CD4-positive, alpha-beta T cell treated with Interleukin-15 for 4 hours (primary cell): ENCODE measurements at places on chromosomes 7 and 10.

DNA sequence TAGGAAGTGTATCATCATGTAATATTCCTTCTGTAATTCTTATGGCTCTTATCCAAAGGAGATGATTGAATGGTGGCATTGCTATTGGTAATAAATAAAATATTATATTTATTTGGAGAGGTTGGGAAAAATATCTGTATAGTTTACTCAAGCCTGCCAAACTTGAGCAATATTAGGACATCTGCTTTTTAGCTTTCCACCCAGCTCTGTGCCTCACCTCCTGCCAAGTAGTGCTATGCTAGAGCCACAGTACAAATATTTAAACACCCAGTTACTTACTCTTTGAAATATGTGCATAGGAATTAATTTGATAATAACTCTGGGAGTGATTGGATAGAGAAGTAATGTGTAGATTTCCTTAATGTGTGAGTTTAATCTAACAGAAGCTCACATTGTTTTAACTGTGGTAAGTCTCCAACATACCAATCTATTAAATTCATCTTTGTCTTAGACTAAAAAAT, 129.2 kb downstream of the BBS9 start:
- DNase-seq = no peak

- DNase-seq = no peak
Observed at GRCh38 chr7:19381321-19381720, 236.1 kb upstream of the FERD3L start.

DNA sequence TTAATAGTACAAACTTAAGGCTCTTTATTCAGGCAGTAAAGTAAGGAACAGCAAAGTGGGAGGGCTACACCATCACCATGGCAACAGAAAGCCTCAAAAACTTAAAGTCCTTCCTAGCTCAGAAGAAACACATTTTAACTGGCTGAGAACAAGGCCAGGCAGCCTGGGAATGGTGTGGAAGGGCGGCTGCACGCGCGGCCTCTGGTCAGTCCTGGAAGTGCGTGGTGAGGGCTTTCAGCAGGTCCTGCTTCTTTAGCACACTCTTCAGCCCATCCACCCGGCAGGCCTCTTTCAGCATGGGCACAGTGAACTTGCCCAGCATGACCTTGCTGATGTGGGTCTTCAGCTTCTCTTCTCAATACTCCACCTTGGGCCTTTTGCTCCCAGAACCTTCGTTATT, 133.0 kb downstream of the CYP26A1 start:
- no peak for DNase-seq

- no peak for DNase-seq
Observed at GRCh38 chr10:8919280-8919679, 864.8 kb downstream of the GATA3 start.

DNA sequence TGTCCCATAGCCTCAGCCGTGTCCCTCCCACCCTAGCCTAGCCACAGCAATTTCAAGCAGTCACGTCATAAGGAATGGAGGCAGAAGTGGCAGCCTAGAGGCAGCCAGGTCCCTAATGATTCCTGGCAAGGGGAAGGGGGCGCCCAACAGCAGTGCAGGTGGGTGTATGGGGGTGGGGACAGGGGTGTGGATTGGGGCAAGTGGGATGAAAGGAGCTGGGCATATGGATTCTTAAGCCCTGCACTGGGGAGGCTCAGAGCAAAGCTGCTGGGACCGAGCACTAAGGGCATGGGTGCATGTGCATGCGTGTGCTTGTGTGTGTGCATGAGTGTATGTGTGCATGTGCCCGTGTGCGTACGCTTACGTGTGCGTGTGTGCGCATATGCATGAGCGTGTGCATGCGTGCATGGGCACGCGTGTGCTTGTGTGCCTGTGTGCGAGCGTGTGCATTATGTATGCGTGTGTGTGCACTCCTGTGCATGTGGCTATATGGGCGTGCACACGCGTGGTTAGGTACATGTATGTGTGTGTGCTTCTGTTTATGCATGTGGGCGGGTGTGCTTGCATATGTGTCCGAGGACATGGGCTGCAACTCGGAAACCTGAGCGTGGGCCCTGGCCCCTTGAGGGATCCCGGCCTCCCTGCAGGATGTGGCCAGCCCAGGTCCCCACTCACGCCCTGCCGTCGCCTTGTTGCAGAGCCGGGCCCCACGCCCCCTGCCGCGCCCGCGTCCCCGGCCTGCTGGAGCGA, 34.1 kb downstream of the SH2B2 start:
- no peak for DNase-seq

DNA sequence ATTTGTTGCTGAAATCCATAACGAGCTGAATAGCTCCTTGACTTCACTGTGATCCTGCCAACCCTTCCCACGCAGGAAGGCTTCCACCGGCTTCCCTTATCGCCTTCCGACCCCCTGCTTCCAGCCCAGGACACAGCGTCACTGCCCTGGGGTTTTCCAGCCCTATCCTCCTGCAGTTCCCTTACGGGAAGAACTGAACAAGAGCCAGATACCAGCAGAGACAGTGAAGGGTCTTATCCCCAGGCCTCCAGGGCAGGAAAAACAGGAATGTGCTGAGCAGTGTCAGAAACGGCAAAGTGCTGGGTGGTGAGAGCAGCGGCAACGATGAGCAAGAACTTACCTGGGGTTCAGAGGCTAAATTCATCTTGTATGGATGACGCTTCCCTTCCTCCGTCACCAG, 22.4 kb downstream of the PDLIM1 start:
- no peak for DNase-seq

GRCh38 chr10:28054228-28054860, 55.5 kb upstream of the ODAD2 start:
- DNase-seq = no peak
